Stimulated activated CD4-positive, alpha-beta T cell treated with anti-CD3 and anti-CD28 coated beads, Interleukin-1b, Interleukin-23, amount 100 ng/mL, for 1 hour (primary cell): ENCODE measurements at places on chromosomes 11 and 22.

- DNase-seq, result no peak
Measured at GRCh38 chr11:45208135-45208534, 61.7 kb downstream of the PRDM11 start.

GRCh38 chr22:18045794-18046193 lies 21.4 kb upstream of the MICAL3 start:
- DNase-seq, result no peak

DNA sequence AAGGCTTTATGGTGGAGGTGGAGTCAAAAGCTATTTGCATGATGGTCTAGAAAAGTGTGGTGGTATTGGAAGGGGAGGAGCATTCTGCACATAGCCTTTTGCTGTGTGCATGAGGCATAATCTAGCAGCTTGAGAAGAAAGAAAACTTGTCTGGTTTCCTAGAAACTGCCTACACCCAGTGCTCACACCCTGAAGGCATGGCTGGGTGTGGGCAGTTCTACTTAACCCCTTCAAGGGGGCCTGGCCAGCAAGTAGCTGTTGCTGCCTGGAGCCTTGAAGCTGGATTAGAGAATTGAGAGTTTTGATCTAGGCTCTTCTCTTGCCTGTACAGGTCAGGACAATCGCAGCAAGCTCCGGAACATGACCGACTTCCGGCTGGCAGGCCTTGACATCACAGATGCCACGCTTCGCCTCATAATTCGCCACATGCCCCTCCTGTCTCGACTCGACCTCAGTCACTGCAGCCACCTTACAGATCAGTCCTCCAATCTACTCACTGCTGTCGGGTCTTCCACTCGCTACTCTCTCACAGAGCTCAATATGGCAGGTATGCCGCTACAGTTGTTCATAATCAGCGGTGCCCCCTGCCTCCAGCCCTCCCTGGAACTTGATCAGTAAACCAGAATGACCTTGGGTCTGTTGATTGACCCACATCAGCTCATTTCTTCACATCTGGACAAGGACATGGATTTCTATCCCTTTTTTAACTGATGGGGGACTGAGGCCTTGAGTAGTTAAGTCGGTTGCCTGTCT lies 12.2 kb upstream of the GRK2 start:
- DNase-seq, result no peak

DNA sequence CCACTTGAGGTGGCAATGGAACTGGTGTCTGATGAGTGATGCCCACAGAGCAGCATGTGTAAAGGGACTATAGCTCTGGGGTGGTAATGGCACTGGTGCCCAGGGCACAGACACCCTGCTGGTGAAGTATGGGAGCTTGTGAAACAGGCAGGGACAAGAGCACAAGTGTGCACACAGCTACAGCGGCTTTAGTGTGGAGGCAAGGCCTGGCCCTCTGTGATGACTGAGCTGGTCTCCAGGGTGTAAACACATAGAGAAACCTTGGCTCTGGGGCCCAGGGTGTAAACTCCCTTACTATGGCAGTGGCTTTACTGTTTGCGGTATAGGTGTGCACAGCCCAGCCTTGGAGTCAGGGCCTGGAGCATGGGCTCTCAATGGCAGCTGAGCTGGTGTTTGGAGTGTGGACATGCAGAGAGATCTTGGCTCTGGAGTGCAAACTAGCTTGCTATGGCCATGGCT lies 46.3 kb downstream of the BIRC2 start:
- no peak for DNase-seq

DNA sequence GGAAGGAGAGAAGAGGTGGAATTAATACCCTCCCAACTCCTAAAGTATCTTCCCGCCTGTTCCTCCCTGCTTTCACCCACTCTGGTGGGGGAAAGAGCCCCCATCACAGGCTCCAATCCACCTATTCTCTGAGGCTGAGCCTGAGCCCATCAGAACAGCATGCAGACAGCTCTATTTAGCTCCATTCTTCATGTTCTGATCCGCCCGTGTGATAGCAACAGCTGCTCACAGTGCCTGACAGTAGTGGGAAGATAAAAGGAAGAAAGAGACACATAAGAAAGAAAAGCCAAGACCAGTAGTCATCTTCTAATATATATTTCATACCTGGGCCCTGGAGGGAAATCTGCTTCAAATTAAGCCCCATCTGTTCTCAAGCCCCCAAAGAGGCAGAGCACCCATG lies 80.3 kb upstream of the AKIP1 start:
- no peak for DNase-seq
